ENCODE measurements at places on chromosomes 7 and 10.

DNA sequence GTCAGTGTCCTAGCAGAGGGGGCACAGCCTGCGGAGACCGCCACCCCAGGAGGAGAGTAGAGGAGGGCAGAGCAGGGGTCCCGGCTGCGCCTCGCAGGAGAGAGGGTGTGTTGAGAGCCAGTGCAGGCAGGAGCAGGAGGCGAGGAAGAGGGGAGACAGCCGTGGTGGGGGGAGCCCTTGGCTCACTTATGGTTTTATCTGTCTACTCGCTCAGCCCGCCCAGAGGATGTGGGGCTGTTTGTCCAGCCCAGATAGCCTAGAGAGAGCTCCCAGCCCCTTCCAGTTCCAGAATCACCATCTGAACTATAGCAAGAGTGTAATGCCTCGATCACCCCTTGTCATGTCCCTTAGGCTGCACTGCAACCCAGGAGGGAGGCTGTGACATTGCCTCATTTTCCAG is 26.6 kb downstream of the SLC29A3 start:
- no peak for DNase-seq

DNA sequence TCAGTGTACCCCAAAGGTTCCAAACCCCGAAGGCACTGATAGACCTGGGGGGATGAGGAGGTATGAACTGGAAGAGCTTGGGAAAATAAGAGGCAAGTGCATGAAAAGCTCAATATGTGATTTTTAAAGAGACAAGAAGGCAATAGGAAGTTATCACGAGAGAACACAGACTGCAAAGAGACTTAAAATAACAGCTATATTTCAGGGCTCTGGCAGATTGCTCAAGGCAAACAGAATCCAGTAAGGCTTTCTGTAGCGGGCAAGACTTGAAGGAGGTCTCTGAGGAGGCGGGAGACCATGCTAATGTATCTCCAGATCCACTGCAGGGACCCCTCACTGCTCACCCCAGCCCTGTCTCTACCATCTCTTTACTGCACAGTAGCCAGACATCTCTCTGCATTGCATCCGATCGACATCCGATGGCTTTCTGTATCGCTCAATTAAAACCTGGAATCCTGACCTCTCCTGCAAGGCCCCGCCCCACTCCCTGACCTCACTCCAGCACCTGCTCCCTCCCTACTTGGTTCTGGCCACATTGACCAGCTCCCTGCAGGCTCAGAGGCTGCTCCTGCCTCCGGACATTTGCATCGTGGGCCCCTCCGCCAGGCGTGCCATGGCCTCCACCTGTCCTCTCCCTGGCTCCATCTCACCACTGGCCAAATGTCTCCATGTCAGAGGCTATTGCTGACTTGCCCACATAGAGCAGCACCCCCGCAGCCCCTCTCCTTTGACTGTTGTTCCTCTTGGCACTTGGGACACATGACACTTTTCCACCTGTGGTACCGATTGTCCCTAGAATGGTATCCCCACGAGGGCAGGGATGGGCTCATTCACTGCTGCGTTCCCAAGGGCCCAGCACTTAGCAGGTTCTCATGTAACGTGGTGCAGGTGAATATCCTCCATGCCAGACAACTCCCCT is 118.0 kb downstream of the PRKAG2 start:
- no peak for DNase-seq

DNA sequence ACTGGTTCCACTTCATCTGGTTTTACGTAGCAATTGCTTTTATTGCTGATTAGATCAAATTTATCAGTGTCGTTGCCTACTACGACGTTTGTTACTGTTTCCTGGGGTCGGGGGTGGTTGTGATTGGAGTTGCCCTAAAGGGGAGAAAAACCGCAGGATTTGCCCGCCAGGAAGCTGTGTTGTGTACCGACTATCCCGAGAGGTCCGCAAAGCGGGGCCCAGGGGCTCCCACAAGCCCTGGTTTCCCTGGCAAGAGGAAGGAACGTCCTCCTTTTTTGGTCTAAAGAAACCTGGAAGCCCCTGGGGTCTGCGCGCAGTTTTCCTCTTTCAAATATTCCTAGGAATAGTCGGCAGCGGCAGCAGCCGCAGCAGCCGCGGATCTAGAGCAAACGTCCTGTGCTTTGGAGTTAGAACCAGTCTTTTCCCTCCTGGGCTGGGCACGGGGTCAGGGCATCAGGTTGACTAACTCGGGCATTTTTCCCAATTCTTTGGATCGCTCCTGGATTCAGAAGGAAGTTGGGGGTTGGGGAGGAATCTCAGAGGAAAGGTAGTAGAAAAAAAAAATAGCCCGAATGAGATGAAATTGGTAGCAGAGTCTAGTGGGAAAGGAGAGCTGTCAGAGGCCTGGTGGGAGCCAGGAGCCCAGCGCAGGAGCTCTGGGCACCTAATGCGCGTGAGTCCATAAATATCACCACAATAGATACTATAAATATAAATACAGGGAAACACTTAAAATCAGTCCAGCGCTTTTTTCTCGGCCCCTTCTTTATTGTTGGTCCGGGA is 4.6 kb downstream of the VAX1 start:
- no peak for DNase-seq

- DNase-seq: no peak
These were observed 230.6 kb upstream of the PLXNA4 start for GRCh38 chr7:132806834-132807233.

DNA sequence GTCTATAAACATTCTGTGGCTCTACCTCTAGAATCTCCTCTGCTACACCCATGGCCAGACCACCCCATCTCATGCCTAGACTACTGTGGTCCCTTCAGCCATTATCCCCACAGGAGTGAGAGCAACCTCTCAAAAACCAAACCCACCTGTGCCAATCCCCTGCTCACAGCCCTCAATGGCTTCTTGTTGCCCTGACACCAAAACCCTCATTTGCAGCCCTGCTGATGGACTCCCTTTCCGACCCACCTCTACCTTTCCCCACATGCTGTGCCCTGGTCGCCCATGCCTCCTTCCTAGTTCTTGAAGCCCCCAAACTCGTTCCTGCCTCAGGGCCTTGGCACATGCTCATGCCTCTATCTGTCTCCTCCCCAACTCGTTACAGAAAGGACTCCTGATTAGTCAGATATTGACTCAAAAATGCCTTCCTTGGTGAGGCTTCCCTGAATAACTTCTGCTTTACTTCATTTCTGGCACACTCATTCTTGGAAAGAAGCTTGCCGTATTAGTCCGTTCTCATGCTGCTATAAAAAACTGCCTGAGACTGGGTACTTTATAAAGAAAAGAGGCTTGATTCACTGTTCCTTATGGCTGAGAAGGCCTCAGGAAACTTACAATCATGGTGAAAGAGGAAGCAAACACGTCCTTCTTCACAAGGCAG is 104.2 kb downstream of the TEX36 start:
- no peak for DNase-seq

DNA sequence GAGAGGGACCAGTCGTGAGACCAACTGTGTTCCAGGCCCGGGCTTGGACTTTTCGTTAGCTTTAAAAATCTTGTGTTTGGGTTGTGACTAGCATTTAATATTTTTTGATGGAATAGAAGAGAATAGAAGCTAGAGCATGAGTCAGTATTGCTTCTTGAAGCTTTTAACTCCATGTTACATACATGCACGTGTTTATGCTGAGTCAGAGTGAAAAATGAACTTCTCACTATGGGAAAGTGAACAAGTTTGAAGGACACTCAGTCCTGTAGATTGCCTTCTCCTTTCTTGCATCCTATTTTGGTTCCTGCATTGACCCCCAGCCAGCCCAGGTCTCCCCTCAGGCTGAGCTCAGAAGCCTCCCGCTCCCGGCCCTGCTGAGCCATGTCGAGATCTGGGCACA is 31.8 kb downstream of the GHRHR start:
- no peak for DNase-seq

Data from COR-L47 (cell line).